ENCODE measurements at places on chromosomes 6 and 20.

DNA sequence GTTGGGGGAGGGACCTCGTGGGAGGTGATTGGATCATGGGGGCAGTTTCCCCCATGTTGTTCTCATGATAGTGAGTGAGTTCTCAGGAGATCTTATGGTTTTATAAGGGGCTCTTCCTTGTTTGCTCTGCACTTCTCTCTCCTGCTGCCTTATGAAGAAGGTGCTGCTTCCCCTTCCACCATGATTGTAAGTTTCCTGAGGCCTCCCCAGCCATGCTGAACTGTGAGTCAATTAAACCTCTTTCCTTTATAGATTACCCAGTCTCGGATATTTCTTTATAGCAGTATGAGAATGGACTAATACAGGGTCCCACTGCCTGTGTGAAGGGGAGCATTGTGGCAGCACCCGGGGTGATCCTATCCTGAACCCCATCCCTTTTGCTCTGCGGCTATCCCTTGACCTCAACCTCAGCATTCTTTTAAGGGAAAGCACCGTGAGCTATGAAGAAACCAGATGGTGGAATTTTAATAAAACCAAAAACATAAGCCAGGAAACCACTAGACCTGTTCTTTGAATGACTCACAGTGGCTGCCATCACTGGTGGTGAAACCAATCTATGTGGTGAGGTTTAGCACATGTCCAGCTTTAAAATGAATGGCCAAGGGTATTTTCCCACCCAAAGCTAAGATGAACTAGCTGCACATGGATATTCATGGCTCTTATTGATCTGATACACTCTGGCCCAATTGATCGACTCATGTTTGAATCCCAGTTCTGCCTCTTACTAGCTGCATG lies 62.2 kb downstream of the ZDHHC14 start:
- no peak for DNase-seq

- DNase-seq: no peak
These were observed 26.7 kb downstream of the GPX6 start for GRCh38 chr6:28488916-28489365.

- no peak for DNase-seq
These were observed 39.6 kb upstream of the MLN start for GRCh38 chr6:33843131-33844121.

GRCh38 chr20:19966840-19967239 lies 50.3 kb upstream of the NAA20 start:
- DNase-seq: no peak

- no peak for DNase-seq
These were observed 914.9 kb upstream of the FLRT3 start for GRCh38 chr20:15252304-15252703.

- no peak for DNase-seq
These were observed 199.5 kb upstream of the KCNK16 start for GRCh38 chr6:39521958-39522357.

DNA sequence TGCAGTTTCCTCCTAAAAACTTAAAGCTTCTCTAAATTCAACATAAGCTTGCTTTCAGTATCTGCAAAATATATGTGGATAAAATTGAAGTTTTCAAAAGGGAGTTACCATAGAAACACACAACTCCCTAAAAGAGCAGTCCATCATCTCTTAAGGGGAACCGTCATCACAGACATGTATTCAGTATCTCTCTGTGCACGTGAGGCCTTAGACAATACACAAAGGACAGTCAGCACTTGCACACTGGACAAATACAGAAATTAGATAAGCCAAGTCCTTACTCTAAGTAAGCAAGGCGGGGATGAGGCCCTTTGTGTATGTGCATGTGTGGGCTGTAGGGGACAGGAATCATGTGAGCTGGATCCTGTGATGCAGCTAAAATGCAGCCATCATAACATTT lies 136.6 kb downstream of the BACH2 start:
- DNase-seq: no peak

DNA sequence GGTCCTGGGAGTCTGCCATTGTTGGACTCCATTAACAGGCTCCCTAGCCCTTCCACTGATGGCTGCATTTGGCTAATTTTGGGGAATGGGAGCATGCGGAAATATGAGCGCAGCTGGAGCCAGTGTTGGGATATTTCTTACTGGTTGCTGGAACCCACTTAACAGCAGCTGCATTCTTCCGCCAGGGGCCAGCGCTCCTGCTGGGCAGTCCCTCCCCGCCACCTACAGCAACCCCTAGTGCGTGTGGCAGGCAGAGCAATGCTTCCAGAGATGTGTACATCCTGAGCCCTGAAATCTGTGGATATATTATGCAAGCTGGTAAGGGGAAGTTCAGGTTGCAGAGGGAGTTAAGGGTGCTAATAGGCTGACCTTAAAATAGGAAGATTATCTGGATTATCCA lies 16.4 kb downstream of the CST8 start:
- no peak for DNase-seq

- no peak for DNase-seq
These were observed 4.2 kb downstream of the BRD2 start for GRCh38 chr6:32972353-32973143.

DNA sequence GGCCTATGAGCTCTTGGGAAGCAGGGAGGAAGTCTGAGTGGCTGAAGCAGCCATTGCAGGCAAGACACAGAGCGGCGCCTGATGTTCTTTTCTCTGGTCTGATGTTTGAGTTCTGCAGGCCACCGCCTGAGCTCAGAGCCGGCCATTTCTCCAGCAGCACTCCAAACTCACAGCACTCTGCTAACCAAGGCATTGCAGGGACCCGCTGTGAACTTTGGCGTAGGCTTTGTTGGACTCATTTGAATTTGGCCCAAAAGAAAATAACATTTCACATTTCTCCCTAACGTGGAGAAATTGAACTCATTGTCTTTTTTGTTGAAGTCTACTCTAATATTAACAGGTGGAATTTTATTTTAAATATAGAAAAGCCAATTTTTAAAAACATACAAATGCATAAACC lies 336.1 kb downstream of the FARS2 start:
- DNase-seq: no peak

DNA sequence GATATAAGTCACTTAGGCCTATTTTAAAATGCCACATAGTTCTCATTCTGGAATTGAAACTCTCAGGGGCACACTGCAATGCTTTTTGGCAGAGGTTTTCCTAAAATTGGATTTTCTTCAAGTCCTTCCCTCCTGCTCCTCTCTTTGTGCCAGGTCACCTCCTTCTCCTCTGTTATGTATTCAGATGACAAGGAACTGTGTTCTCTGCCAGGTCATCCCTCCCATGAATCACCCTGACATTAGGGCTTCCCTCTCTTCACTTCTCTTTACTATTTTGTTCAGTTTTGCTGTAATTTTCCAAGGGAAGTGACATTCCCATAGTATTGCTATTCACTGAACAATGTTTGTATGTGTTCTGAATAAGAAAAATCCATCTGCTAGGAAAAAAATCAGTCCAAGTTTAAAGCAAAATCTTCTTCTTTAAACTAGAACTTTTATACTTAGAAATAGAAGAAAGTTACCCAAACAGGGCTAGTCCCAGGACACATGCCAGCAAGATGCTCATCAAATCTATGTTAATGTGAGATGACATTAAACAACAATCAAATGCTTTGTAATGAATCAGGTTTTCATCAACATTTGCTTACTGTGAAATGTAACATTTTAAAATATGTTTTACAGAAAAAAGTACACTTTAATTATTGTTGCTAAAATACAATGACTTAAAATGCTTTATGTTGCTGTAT lies 461.1 kb downstream of the MMUT start:
- DNase-seq: no peak

- DNase-seq: no peak
These were observed 103.0 kb downstream of the PSMB1 start for GRCh38 chr6:170449835-170450753.

GRCh38 chr6:168355716-168356522 lies 36.3 kb upstream of the DACT2 start:
- no peak for DNase-seq

GRCh38 chr6:130913120-130913519 lies 85.9 kb downstream of the SMLR1 start:
- DNase-seq: no peak

DNA sequence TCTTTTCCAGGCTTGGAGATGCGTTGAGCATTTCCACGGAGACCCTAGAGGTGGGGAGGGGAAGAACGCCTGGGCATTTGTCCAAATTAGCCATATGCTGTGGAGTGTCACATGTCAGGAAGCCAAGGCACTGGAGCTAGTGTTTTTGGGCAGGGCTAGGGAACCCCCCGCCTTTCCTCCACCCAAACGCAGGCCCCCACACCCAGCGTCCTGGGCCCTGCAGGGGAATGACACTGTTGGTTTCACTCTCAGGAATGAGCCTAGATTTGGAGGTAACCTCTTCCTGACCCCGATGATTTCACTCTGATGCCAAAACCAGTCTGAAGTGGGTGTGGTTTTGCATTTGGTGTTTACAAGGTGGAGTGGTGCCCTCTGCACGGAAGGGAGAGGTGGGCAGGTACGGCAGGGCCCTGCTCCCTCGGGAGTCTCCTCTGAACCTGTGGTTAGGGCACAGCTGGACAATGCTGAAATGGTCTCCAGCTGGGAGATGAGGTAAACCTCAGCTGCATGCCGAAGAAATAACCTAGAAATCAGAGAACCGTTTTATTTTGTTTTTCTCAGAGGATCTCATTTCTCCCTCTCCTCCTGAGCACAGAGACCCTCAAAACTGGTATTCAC lies 29.5 kb downstream of the MTHFD1L start:
- DNase-seq: no peak

- DNase-seq: no peak
These were observed 18.2 kb downstream of the GPX5 start for GRCh38 chr6:28543651-28544610.

- no peak for DNase-seq
These were observed 53.5 kb downstream of the GOPC start for GRCh38 chr6:117548797-117549301.

GRCh38 chr20:16312998-16313397 lies 260.2 kb downstream of the KIF16B start:
- DNase-seq: no peak

- no peak for DNase-seq
These were observed 95.1 kb upstream of the SASH1 start for GRCh38 chr6:148247386-148248063.

GRCh38 chr6:20954315-20954714 lies 420.1 kb downstream of the CDKAL1 start:
- DNase-seq: no peak

DNA sequence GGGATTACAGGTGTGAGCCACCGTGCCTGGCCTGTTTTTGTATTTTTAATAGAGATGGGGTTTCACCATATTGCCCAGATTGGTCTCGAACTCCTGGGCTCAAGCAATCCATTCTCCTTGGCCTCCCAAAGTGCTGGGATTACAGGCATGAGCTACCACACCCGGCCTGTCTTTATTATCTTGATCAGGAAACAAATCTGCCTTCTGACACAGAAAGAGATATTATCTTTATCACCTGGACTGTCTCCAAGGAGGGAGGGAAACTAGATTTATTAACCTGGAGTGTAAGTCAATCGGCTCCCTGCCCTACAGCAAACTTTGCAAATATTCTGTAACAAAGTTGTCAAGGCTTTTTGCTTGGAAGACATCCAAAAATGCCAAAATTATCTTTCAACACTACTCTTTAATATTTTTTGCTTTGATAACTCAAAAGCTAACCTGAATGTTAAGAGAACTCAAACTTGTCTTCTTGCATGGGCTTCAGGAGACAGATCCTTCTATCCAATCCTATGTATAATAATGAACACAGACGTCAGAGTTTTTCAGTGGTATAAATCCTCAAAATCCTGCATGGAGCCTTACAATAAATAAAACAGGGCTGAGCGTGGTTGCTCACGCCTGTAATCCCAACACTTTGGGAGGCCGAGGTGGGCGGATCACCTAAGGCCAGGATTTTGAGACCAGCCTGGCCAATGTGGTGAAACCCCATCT lies 85.0 kb upstream of the LOC128125822 start:
- no peak for DNase-seq

GRCh38 chr6:12047792-12048432 lies 35.8 kb downstream of the HIVEP1 start:
- DNase-seq: no peak

DNA sequence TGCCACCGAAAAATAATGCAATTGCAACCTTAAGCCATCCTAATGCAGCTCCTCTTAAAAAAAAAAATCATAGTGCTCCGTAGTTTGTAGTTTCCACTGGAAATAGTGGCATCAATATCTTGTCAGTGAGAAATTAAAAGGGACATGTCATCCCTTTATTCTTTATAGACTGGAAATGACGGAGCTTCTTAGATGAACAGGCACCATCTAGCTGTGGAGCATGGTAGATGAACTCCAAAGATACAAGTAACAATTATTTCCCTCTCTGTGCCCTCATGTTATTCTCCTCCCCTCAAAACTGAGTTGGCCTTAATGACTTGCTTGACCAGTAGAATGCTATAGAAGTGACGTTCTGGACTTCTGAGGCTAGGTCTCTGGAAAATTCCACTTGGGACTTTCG lies 268.1 kb upstream of the SPTLC3 start:
- DNase-seq: no peak

GRCh38 chr20:14885661-14886060 lies 548.2 kb upstream of the FLRT3 start:
- no peak for DNase-seq

GRCh38 chr20:32140603-32141002 lies 31.1 kb downstream of the TM9SF4 start:
- no peak for DNase-seq

DNA sequence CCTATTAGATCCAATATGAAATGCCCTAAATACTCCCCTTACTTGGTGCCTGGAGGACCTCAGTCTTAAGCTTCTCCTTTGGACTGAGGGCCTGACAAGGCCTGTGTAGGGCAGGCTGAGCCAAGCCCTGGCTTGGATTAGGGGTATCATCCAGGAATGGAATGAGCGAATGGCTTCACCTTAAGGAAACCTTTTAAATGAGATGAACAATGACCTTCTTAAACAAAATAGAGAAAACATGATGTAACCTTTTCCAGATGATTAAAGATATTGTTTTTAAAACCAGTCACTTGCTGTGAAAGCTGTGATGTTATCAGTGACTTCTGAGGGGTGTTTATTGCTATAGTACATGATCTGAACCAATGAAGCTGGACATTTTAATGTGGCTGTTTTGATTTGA lies 55.5 kb downstream of the TRAF3IP2 start:
- DNase-seq: no peak

GRCh38 chr6:108200186-108200585 lies 34.4 kb downstream of the NR2E1 start:
- no peak for DNase-seq

GRCh38 chr6:47075741-47076421 lies 33.7 kb upstream of the ADGRF1 start:
- no peak for DNase-seq

All from dorsolateral prefrontal cortex (tissue), 122 donors.